ENCODE measurements at places on chromosomes 16 and 17.

DNA sequence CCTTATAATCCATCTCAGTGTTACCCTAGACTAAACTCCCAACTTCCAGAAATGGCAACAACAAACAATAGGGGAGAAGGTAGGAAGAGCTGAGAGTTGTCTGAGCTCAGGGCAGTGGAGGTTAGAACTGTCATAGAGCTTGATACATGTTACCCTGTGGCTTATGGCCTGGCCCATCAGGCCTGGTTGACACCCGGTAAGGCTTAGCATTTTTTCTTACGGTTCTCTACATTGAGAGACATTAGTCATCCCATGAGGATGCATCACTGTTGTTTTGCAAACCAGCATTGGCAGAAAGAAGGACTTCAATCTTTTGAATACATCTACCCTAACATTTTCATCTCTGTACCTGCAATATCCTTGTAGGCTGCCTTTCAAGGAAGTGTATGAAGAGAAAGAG lies 226.6 kb downstream of the PHKB start:
- no peak for DNase-seq

DNA sequence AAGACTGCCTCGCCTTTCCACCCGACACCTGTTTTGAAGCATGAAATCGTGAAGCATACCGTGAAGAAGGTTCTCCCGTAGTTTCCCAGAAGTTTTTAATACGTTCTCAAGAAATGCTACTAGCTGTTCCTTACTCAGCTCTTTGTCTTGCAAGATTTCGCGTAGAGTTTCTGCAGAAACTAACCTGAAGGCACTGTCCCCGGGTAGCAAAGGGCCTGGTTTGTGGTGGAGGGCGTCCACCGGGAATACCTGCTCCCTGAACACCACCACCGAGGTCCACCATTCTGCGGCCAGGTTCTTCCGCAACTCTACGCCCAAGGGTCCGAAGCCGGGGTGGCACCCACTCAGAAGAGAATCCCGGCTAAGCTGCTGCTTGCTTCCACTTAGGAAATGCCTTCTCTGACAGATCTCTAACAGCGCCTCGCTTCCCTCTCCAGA lies 487 bp downstream of the POLG2 start:
- DNase-seq = no peak

DNA sequence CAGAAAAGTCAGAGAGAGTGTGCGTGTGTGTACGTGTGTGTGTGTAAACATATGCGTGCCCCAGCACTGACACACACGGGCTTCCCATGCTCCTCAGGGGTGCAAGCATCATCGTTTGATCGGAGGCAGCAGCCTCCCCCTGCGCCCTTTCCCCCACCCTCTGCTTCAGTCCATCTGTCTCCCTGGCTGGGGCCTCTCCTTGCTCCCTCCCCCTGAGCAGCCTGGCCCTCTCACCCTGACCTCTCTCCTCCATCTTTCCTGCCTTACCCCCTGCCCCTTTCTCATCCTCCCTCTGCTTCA lies 4.4 kb downstream of the STX1B start:
- no peak for DNase-seq

GRCh38 chr16:78258375-78259065 lies 159.1 kb downstream of the WWOX start:
- DNase-seq = no peak

GRCh38 chr17:39197380-39198185 lies at the start of gene CACNB1:
Gene CACNB1, minus strand, starts transcription at chr17:39197669. Its CDS starts 174 bp downstream, at chr17:39197495.
- DNase-seq = no peak

DNA sequence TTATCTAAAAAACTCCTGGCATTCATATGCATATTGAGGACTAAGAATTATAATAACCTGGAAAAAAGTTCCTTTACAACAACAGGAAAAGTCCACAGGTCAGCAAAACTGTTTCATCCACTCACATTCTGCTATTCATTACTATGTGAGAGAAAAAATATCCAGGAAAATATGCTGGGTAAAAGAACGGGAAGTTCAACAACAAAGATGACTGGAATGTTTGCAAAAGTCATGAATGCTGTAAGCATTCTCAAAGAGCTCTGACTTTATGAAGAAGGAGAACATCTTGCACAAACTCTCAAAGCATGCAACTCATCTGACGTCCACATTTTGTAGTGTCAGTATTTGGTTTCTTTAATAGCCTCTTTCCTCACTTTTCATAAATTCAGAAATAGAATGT lies 56.9 kb upstream of the ALDH3A1 start:
- DNase-seq = no peak

DNA sequence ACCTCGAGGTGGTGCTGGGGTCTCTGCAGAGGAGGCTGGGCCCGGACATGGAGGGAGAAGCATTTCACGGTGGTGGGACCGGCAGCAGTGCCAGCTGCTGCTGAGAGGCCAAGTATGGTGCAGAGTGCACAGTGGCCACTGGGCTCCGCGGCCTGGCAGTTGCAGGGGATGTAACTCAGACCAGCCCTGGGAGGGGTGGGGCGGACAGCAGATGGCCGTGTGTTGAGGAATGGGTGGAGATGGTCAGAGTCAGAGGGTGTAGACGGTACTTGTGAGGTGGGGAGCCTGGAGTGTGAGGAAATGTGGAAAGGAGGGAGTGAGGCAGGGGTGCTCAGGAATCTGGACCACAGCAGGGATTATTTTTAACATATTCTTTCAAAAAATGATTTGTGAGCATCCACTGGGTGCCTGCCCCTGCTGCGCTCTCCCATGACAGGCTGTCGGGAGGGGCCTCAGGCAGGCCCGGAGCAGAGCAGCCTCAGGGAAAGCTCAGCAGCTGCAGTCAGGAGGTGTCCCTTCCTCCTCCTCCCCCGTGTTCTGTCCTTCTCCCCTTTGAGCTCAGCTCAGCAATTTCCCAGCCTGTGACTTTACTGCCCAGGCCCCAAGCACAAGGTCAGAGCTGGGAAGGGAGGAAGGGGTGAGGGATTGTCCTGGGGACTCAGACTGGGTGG lies 113.1 kb downstream of the RAP1GAP2 start:
- no peak for DNase-seq

GRCh38 chr17:58281511-58282011 lies 826 bp upstream of the MPO start:
- DNase-seq = no peak

GRCh38 chr17:66713533-66714042 lies 121.3 kb upstream of the CACNG5 start:
- DNase-seq = no peak

DNA sequence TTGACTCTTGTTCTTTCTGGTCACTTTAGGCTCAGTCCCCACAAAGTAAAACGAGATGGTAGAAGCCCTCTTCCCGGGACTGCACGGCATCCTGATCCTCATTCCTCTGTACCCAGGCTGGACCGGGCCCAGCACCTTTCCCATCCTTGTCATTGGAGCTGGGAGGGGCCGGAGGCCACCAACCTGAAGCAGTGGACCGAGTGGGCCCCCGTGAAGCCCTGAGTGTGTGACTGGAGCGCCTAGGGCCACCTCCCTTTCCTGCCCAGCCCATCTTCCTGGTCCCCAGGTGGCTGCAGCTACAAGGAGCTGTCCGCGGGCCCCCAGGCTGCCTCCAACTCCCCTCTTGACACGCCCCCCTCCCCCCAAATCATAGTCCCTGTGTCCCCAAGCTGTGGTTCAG lies 17.1 kb upstream of the CD300A start:
- no peak for DNase-seq

DNA sequence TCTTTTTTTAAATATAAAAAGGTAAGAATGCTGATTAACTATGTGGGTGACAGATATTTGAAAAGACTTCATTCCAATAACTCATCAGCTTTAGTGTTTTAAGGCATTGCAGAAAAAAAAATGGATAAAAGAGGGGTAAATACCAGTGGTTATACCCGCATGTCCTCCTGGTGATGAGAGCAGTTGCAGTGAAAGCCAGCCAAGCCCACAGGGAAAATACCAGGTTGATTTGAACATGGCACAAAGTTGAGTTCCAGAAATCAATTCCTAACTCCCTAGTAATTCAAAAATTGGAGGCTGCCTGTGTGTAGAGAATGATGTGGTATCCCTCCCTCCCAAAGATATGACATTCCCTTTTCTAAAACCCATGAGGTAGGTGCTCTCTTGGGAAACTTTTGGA lies 453.2 kb upstream of the SOX9 start:
- DNase-seq = no peak

DNA sequence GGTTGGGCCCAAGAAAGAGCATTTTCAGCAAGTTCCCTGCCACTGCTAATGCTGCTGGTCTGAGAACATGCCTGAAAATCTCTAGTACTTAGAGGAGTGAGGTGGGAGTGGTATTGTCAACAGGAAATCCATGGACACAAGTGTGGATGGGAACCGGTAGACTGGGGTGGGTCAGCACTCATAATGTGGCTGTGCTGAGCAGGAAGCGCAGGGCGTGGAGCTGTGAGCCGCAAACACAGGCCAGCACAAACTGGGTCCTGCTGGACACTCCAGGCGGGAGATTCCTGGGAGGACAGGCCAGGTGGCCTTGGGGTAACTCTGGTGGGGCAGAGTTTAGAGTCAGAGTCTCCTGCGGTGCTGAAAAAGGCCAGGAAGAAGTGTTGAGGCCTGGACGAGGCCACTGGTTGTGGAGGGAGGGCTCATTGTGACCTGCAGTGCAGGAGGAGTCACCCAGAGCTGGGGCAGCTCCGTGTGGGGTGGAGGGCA lies 62.6 kb downstream of the BANP start:
- DNase-seq = no peak

DNA sequence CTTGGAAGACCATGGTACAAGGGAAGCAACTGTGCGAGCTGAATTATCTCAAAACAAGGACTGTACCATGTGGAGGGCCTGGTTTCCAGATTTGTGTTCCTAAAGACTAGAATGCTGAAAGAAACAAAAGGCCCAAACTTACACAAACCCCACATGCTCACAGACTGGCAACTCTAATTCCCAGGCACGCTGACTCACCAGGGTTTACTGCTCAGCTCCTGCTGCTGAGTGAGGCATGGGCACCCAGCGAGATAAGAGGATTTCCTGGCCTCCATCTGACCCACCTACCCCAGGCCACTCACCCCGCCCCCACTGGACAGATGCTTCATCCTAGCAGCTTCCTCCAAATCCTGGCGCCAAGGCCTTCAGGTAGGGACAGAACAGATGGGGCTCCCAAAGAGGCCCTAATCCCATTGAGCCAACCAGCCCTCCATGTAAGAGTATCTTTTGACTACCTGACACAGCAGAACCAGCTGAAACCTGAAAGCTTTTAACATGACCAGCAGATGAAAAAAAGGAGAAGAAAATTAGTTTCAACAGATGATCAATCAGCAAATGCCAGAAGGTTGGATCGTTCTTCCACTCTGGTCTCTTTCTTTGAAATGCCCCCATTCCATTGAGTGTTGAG lies 33.9 kb downstream of the DCUN1D3 start:
- DNase-seq = no peak

- no peak for DNase-seq
Observed at GRCh38 chr16:65497571-65497970, 375.7 kb upstream of the CDH11 start.

GRCh38 chr17:76737676-76738467 lies at the start of gene MFSD11:
Gene MFSD11, plus strand, starts transcription at chr17:76738119. Its CDS starts 234 bp downstream, at chr17:76738353.
- peak; percentile 82 for DNase-seq

Data from iPS DF 6.9 (cell line).